ENCODE measurements at places on chromosomes 11 and 22.

- DNase-seq: no peak
Observed at GRCh38 chr11:20501252-20501651, 98.2 kb upstream of the SLC6A5 start.

DNA sequence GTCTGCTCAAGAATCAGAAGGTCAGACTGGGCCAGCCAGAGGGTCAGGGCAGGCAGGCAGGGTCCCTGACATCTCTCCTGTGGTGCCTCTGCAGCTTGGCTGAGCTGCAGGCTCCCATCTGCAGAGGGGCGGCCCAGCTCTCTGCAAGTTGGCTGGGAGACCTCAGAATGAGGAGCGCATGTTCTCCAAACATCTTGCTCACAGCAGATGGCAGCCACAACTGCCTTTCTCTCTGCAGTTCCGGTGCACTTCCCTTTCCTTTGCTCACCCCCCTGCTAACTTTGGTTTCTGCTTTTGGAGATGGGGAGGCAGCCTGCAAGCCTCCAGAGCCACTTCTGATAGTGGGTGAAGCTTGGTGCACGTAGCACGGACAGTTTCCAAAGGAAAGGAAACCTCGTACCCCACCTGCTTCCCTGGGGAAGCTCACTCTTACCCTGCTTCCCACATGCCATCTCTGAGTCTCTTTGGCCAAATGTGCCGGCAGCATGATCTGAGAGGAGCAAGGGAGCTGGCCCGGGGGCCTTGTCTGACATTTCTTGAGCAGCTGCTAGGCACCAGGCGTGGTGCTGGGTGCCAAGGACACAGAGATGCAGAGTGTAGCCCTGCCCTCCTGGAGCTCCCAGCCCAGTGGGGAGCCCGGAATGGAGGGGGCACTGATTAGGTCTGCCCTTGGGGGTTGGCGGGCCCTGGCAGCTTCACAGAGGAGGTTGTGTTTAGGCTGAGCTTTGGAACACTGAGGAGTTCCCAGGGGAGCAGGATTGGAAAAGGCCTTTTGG lies 18.2 kb downstream of the DAGLA start:
- DNase-seq: peak; percentile 81

DNA sequence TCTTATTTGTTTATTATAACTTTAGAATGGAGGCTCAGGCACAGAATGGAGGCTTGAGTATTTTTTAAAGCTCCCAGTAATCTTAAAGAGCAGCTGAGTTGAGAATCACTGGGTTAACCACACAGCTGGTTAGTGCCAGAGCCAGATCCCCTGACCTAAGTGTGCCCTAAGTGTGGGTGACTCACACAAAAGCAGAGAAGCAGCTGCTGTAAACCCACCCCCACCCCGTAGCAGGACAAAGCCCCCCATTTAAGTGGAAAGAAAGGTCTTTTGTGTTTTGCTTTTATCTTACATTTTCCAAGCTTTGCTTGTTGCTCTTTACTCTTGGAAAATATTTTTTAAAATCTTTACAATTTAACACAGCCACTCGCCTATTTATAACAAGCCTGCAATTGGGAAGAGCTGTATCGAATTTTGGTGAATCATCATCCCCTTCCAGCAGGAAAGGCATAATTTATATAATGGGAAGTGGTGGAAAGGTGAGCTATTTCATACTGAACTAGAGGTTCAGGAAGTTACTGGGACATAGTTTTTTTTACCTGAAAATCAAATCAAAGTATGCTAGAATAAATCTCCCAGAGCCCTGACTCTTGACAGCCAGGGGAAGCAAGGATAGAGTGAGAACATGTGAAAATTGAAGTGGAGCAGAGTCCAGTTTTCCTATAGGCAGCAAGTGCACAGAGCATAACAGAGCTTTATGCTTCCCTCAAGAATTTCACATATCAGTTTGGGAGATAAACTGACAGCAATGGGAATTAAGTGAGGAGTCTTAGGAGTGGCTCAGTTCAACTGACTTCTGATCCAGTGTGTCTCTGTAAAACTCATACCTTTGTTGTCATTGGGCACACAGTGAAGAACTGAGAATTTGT lies 405.7 kb downstream of the AASDHPPT start:
- DNase-seq: no peak

DNA sequence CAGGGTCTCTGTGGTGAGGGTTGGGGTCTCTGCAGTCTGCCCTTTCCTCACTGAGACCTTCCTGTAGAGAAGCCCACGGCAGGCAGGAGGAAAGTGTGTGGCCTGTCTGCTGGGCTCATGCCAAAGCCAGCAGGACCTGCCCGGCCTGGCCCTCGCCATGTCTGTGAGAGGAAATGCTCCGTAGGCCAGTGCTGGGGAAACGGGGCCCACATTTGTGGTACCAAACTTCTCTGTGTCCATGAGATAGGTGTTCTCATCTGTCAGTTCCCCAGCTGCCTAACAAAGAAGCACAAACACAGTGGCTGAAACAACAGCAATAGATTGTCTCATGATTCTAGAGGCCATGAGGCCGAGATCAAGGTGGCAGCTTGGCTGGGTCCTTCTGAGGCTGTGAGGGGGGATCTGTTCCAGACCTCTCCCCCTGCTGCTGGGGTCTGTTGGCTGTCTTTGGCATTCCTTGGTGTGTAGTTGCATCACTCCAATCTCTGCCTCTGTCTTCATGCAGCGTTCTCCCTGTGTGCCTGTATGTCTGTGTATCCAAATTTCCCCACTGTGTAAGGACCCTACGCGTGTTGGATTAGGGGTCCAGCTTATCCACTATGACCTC lies 772.5 kb downstream of the TBC1D22A start:
- DNase-seq: no peak

GRCh38 chr11:41281131-41281742 lies 178.2 kb downstream of the LRRC4C start:
- no peak for DNase-seq

DNA sequence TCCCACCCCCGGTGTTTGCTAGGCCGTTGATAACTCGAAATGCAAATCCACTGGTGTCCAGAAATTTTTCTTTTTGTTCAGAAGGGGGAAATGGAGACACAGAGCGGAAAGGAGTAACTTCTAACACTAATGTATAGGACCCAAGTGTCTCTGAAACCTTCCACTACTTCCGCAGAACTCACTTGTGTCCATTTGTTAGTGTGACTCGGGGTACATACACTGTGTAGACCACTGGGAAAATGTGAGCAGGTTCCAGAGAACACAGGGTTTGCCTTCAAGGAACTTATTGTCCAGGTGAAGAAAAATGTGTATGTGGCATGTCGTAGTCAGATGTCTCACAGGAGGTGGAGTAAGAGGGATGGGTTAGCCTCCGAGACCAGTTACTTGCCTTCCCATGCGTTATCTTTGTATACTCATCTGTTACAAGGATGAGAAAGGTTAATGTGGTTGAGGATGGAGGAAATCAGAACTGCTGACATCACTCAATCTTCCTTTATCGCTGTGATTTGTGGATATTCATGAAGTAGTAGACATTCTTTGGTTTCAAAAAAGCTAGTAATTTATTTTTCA lies 857 bp downstream of the ARCN1 start:
- no peak for DNase-seq

DNA sequence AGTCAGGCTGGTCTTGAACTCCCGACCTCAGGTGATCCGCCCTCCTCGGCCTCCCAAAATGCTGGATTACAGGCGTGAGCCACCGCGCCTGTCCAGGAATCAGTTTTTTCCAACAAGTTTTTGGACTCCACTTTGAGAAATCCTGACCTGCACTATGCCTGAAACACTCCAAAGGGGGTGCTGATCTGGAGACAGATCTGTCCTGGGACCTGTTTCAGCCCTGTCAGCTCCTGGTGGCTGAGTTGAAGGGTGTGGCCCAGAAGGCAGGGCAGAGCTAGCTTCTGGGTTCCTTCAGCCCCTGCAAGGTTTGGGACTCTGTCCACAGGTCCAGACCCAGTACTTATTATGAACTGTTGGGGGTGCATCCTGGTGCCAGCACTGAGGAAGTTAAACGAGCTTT lies 1.2 kb downstream of the DNAJC4 start:
- no peak for DNase-seq

- no peak for DNase-seq
Observed at GRCh38 chr11:93767018-93767417, 17.1 kb upstream of the MED17 start.

DNA sequence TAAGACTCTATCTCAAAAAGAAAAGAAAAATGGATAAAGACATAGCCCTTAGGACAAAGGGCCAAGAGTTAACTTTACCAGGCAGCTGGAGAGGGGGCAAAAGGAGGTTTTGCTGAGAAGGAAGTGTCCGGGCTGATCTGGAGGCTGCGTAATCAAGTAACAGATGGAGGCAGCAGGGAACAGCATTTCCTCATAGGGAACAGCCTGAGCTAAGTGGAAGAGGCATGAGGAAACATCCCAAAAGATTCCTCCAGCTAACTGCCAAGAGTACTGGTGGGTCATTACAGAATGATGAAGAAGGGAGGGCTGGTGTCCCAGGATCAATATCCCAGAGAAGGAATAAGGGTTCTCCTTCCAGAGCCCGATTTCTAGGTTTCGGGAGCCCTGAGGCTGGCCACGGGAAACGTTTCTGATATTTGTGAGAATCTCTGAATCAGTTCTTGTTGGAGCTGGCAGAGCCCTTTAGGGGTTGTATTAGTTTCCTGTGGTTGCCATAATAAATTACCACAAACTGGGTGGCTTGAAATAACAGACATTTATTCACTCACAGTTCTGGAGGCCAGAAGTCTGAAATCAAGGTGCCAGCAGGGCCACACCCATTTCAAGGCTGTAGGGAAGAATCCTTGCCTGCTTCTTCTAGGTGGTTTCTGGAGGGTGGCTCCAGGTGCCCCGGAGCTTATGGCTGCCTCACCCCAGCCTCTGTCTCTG lies 21.2 kb downstream of the LIF start:
- DNase-seq: no peak

GRCh38 chr11:12215181-12215593 lies 104.8 kb downstream of the MICAL2 start:
- DNase-seq: no peak

DNA sequence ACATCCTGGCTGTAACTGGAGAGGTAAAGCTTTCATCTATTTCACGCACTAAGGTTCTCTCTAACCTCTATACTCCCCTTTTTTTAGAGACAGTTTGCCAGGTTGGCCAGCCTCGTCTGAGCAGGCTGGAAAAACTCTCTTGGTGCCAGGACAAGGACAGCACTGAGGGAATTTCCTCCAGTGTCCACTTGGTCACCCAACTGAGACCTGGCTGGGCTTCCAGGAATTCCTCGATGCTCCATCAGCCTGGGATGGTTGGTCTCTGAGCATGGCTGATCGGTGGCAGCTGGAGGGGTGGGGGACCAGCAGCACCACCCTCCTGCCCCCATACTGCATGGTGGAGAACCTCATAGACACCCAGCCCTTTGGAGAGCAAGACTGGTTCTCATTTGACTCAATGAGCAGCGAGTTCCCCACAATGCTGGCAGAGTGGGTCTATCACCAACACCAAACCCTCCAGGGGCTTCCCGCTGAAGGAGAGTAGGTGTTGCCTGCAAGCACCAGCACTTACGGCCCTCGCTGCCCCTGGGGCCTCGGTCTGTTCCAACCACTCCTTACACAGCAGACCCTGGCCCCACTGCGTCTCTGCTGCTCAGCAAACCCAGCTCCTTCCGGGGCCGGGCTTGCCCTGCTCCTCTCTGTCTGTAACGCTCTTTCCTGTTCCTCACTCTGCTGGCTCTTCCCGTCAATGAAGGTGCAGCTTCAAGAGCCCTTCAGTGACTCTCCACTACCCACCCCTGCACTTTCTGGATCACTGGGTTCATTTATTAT lies 122.2 kb downstream of the ST3GAL4 start:
- DNase-seq: no peak

GRCh38 chr11:116649268-116649667 lies 123.5 kb downstream of the BUD13 start:
- DNase-seq: no peak

DNA sequence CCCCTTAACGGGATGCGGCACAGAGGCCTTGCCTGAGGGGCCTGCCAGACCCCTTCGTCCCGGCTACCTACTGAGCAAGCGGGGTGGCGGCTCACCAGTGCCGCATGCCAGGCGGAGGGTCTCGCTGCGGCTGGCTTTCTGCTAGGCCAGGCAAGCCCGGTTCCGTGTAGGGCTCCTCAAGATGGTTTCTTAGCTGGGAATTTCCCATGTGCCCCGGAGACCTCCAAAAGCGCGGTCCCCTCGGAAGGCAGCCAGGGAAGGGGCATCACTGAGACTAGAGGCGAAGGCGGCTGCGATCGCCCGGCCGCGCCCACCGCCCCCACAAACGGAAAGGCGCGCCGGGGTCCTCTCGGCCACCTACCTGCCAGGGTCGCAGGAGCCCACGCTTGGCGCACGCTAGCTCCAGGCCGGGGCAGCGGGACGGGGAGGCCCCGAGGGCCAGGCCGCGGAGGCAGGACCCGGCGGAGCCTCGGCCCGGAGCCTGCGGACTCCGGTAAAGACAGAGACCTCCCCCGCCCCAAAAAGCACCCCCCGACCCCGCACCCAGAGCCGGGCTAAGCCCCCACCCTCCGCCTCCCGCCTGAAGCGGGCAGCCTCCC lies 23.8 kb downstream of the MICAL3 start:
- no peak for DNase-seq

DNA sequence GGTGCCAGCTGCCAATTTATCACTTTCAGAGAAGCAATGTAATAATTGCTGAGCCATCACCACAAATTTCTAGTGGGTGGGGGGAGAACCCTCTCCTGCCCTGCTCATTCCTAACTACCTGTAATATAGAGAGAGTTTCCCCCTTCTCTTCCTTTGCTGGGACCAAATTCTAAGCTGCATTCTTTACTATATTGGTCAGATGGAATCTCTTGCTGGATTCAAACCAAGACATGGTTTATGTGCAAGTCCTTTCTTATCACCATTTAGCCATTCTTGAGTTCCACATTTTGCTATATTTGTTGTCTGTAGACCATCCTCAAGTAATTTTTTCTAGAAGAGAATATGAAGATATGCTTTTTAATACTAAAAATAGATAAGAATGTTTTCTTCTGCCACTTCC lies 452.1 kb downstream of the MN1 start:
- no peak for DNase-seq

DNA sequence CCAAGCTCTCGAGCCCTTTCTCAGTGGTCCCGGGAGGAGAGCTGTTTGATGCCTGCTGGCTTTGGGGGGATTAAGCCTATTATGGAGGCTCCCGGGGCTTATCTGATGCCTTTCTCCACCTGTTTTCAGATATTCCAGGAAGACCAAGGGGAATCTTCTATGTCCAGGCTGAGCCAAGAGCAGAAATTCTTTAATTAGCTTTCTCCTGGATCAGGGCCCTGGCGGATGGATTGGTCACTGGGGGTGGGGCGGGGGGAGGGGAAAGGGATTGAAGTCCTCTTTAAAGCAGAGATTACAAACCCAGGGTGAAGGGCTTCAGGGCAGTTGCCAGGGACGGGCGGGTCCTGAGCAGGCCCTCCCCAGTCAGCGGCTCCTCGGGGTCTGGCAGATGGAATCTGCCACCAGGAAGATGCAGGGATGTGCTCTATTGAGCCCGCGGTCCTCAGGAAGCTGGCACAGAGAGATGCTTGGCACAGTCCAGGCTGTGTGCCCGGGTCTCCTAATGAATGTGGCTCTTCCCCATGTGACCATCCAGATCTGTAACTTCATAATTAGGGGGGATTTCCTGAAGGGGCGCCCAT lies 33.6 kb downstream of the MACROD1 start:
- peak; percentile 89 for DNase-seq

Data from NCI-H1694 treated with DMSO at 0.1 percent for 48 hours (cell line).